NCI-H1694 (cell line): ENCODE measurements at places on chromosomes 11 and 22.
A peak's percentile ranks its signal among the peaks of the same experiment; 100 is the strongest.

DNA sequence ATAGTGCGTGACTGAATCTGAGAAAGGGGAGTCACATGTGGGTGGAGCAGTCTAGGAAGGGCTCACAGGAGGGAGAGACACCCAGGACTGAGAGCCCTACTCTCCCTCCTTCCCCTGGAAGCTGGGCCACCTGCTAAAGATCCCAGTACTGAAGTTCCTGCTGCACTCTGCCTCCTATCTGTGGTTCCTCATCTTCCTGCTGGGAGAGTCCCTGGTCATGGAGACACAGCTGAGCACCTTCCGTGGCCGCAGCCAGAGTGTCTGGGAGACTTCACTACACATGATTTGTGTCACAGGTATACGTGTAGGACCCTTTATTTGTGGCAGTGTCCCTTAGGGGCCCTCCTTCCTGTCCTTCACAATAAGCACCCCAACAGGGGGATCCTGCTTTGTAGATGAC lies 19.3 kb downstream of the ART5 start:
- DNase-seq, result no peak

- DNase-seq, result no peak
Measured at GRCh38 chr11:105244160-105244825, 104.7 kb upstream of the CARD18 start.

GRCh38 chr11:123302751-123303195 lies 107.7 kb upstream of the CLMP start:
- DNase-seq, result no peak

GRCh38 chr11:70018816-70019215 lies 59.3 kb upstream of the ANO1 start:
- DNase-seq, result no peak

DNA sequence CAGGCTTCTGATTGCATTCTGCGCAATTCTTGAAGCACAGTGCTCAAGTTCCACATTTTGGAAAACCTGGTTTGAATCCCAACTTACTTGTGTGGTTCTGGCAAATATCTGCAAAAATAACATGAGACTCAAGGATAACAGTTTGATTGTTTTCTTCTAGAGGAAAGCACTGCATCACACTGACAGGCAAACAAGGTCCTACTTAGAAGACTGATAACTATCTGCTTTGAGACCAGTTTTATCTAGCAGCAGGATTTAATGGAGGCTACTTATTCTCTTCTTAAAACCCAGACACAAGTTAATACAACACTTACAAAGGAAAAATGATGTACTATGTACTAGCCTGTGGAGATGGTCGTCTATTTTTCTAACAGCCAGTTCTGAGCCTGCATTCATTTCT lies 41.4 kb downstream of the RIC3 start:
- no peak for DNase-seq

DNA sequence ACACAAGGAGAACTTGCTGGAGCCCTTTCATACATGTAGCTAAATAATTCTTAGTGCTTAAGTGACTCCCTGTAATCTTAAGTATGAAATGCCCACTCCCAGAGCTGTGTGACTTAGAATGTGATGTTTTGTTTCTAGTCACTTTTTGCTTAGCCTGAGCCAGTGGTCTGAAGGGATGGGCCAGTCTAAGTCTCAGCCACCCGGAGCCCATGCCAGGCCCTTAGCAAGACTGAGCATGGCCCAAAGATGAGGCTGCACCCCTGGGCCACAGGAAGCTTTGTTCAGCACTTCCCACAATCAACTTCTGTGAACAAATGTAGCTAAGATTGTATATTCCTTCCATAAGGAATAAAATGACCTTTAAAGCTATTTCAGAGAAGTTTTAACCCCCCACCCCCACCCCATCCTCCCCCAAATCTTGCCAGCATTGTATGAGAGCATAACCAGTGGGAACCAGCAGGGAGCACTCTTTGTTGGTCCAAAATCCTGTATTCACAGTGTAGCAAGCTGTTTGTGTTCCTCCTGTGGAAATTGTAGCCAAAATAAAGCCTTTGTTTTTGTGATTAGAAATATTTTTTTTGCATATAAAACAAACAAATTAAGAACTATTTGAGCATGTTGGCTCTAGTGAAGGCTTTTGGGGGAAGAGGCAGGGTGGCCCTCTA lies 73.8 kb upstream of the GAL start:
- peak; percentile 1 for DNase-seq

GRCh38 chr22:37244114-37244921 lies at the start of gene RAC2:
RAC2 (minus strand) TSS chr22:37244269; CDS start chr22:37244148, 121 bp downstream.
- no peak for DNase-seq

DNA sequence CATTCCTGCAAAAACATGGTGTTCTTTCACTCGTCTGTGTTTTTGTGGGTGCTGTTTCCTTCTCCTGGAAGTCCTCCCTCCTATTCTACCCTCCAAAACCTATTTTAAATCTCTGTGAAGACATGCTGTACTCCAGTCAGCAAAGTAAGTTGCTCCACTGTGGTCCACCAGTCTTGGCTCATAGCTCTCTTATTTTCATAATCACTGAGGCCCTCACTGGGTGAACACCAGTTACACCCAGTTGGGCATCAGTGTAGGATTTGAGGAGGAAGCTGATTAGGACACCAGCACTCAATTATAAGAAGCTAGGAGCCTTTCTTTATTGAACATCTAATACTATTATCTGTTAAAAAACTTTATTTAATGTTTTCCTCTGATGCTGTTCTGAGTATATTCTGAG lies 23.9 kb upstream of the EED start:
- no peak for DNase-seq

GRCh38 chr11:46845740-46846509 lies at the start of gene CKAP5:
CKAP5 (minus strand) TSS chr11:46846280; CDS start chr11:46821231, 25,049 bp downstream.
- peak; percentile 74 for DNase-seq

DNA sequence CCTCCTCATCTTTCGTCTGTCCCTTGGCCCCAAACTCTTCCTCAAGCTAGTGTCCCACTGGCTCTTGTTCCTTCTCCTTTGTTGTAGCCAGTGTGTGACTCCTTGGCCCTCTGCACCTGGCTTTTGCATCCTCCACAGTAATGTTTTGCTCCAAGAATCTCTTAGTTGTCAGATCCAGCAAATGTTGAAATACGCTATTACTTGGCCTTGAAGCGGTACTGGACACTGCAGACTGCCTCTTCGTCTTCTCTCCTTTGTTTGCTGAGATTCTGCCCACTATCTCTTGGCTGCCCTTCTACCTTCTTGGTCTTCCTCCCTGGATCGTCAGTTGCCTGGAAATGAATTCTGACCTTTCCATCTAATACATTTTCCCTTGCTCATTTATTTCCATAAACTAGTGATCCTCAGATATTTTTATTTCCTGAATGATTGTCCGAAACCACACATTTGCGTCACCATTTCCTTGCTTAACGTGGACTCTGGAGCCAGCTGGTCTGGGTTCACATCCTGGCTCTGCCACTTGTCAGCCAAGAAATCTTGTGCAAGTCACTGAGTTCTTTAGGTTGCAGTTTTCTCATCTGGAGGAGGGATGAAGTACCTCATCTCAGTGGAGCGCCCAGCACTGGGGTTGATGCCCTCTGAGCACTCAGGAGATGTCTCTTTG lies 113.6 kb downstream of the LDLRAD3 start:
- DNase-seq, result no peak

DNA sequence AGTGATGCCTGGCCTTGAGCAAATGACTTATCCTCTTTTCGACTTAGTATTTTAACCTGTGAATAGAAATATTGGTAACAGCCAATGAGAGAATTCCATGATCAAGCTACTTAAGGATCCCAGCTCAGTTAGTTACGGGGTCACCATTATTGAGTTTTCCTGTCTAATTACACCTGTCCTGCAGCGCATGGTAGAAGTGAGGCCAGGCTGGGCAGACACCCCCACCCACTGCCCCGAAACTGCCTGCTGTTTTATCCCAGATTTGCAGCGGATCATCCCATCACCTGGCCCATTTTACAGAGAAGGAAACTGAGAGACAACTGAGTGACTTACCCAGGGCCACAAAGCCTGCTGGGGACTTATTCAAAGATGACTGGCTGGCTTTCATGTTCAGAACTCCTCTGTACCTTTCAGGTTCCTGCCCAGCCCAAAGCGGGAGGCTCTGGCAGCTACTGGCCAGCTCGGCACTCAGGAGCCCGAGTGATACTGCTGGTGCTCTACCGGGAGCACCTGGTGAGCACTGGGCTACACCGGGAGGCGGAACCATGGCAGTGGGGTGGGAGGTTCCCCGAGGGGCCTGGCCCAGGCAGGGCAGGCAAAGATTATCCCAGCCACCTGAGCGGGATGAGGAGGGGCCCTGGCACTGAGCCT lies 1.4 kb downstream of the MUS81 start:
- DNase-seq, result no peak

DNA sequence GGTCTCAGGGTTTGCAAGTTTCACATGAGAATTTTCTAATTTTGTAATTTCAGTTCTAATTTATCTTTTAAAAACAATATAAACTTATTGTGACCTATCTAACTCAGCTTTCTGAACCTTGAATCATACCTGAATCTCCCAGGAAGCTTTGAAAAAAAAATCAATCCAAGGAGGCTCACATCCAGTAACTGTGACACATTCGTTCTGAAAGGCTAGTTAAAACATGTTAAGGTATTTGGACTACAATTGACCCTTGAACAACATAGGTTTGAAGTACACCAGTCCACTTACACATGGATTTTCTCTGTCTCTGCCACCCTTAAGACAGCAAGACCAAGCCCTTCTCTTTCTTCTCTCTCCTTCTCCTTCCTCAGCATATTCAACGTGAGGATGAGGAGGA lies 40.0 kb downstream of the DDI1 start:
- DNase-seq, result no peak

GRCh38 chr11:57349491-57350274 lies 11.5 kb downstream of the P2RX3 start:
- DNase-seq, result no peak

- DNase-seq, result no peak
Measured at GRCh38 chr11:23897453-23898286, 599.2 kb upstream of the LUZP2 start.

- no peak for DNase-seq
Measured at GRCh38 chr11:61267437-61267841, 26.5 kb downstream of the PGA5 start.

DNA sequence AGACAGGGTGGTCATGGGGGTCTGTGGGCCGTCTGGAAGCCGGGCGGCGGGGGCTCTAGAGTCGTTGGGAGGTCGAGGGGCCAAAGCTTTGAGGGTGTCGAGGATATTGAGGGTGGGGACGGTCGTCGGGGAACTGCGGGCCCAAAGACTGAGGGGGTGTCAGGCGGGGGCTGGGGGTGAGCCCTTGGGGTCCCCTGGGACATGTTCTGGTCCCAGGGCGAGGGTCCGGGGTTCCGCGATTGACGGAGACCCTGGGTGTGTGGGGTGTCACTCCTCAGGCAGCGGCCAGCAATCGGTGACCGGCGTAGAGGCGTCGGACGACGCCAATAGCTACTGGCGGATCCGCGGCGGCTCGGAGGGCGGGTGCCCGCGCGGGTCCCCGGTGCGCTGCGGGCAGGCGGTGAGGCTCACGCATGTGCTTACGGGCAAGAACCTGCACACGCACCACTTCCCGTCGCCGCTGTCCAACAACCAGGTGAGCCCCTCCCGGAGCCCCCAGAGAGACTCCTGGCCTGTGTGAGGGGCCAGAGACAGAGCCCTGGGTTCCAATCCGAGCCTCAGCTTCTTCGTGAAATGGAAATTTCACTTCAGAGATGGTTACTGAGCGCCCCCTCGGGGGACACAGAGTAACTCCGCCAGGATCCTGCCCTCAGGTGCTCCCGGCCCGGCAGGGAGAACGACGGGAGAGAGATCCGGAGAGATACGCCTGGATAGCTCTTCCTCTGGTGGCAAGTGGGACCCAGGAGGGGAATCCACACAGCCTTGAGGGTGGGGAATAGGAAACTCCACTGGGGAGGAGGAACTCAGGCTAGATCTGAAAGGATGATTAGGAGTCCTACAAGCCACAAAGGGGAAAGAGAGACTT lies 714 bp downstream of the SDF2L1 start:
- peak; percentile 57 for DNase-seq

- no peak for DNase-seq
Measured at GRCh38 chr11:112762707-112763090, 198.5 kb upstream of the NCAM1 start.

DNA sequence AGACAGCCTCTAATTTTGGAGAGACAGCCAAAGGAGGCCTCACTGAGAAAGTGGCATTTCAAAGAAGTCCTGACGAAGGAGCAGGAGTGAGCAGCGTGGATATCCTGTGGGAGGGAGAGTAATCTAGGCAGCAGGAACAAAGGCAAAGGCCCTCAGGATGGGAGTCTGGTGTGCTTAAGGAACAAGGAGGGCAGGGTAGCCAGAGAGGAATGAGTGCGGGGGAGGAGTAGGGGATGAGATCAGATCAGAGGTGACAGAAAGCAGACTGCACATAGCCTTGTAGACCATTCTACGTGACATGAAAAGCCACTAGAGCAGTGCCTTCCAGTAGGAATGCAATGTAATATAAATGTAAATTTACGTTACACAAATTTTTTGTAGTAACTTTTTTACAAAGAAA lies 5.6 kb downstream of the SLC36A4 start:
- DNase-seq, result no peak

DNA sequence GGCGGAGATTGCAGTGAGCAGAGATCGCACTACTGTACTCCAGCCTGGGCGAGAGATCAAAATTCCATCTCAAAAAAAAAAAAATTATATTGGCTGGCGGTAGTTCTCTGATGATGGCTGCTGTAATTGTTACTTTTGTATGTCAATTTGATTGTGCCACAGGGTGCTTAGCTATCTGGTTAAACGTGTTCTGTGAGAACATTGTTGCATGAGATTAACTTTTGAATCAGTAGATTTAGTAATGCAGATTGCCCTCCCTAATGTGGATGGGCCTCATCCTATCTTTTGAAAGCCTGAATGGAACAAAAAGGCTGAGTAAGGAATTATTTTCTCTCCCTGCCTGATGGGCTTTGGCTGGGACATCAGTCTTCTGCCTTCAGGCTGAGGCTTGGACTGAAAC lies 654.2 kb downstream of the OPCML start:
- DNase-seq, result no peak

GRCh38 chr11:24289301-24289700 lies 207.6 kb upstream of the LUZP2 start:
- no peak for DNase-seq

DNA sequence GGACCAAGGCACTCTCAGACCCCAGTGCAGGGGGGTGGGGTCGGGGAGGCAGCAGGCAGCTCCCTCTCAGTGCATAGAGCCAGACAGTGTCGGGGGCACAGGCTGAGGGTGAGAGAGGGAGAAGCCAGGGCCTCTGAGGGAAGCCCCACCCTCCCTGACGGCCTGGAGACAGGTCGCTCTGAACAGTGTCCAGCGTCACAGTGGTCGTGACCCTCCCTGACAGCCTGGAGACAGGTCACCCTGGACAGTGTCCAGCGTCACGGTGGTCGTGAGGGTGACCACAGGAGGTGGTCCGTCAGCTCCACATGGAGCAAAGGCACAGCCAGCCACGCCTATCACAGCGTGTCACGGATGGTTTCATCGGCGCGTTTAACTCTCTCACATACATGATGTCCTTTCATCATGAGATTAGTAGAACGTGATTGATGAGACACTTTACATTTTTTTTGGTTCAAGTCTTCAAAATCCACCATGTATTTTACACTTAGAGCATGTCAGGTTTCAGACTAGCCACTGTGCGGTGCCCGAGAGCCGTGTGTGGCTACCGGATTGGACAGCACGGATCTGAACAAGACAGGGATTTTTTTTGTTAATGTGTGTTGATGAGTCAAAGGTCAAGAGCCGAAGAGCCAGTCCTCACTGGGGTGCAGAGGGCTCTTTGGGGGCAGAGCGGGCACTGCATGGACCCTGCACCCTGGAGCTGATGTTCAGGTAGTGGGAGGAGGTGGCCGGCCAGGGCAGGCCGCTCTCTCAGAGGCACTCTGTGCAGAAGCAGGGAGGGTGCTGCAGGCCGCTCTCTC lies 23.9 kb upstream of the PANX2 start:
- DNase-seq, result peak; percentile 29

GRCh38 chr11:69921128-69922014 lies 102.2 kb upstream of the FGF3 start:
- no peak for DNase-seq
